ENCODE measurements at places on chromosomes 2 and 18.

DNA sequence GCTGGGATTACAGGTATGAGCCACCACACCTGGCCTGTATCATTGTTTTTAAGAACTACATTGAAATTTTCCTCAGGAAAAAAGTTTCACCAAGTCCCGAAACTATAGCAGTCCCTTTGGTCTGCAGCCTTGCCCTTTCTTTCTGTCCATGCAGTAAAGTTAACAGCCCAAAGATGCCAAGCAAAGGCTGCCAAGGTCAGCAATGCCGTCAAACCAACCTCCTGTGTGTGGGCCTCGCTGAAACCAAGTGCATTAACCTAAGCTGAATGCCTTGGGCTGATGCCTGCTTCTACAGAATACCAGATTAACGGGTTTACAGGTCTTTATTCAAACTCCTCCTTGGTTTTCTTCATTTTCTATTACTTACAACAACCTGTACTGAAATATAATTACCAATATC lies 73.1 kb downstream of the EIF5B start:
- DNase-seq, result no peak

DNA sequence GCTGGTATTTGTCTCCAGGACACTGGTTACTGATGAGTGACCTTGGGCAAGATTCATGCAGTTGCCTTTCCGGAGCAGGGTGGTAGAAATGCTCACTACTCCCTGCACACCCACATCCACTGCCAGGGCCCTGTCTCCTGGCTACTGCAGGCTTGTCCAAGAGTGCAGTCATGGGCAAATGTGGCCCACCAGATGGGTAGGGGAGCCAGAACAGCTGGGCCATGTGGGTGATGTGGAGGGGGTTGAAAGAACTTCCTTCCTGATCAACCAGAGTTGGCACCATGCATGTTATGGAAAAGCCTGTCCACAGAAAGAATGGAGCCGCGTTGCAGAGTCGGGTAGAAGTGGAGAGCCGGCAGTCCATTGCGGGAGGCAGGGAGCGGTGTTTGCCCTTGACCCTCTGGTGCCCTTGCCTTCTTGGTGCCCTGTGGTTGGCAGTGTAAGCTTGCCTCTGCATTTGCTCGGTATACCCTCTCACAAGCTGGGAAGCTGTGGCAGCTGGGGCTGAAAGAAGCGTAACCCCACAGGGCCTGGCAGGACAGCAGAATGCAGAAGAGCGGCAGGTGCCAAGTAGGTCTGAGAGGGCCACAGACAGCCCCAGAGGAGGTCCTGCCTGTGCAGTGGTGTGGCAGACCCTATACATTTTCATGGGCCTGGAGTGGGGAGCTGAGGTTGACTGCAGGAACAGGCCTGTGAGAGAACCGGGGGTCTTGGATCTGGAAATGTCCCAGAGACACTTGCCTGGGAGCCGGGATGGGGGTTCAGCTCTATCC lies 253.2 kb downstream of the TFCP2L1 start:
- no peak for DNase-seq

- DNase-seq, result no peak
Observed at GRCh38 chr18:59932401-59932800, 32.6 kb downstream of the PMAIP1 start.

DNA sequence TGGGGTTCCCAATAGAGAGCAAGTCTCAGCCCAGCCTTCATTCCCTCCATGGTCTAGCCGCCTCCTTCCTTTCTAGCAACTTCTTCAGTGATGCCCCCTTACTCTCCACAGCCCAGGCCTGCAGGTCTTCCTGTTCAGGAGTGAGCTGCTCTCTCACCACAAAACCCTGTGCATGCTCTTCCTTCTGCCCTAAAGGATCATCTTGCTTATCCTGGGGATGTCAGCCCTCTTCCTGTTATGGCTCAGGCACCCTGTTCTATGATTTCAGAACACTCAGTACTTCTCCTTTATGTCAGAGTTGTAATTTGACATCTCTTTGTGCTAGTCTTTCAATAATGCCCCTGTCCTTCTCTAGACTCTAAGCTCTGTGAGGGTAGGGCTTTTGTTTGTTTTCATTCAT lies 19.4 kb downstream of the TMEM178A start:
- DNase-seq, result peak; percentile 82

GRCh38 chr2:147689220-147689909 lies 155.5 kb upstream of the ACVR2A start:
- DNase-seq, result peak; percentile 14

DNA sequence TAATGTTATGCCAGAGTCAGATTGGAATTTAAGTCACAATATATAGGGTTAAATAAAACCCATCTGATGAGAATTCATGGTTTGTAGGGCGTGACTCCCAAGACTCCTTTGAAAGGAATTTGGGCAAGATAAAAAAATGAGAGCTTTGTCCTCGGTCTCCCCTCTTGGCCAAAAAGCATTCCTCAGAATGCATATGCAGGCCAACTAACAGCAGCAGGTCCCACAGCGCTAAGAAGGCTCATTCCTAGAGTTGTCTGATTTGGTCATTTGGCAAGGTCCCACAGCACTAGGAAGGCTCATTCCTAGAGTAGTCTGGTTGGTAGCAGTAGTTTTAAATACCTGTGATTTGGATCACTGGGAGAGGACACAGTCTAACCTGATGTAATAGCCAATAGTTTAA lies 106.3 kb upstream of the B3GNT2 start:
- DNase-seq, result no peak

- no peak for DNase-seq
Observed at GRCh38 chr2:55163274-55163721, 68.8 kb downstream of the CLHC1 start.

DNA sequence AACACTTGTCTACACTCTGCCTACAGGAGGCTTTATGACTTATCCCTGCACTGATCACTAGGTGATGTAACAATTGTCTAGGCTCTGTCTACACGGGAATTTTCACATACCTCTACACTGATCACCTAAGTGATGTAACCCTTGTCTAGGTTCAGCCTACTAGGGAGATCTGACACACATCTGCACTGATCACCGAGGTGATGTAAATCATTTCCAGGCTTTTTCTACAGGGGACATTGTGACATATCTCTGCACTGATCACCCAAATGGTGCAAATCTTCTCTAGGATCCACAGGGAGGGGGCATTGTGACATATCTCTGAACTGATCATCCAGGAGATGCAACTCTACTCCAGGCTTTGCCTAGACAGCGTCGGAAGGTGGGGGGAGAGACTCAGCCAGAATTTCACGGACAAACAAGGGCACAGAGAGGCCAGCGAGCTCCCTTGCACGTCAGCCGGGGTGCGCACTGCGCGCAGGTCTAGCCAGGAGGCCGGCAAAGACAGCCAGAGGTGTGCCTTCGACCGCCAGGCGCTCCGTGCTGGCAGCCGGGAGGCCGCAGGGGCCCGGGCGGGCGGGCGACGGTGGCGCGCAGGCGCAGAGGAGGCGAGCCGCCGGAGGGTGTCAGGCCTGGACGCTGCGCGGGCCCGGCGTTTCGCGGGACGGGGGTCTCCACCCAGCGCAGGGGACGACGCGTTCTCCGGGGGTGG lies 46.9 kb upstream of the USP14 start:
- no peak for DNase-seq

GRCh38 chr2:195533771-195534642 lies 123.0 kb upstream of the SLC39A10 start:
- no peak for DNase-seq

GRCh38 chr2:95046371-95047112 lies 21.0 kb downstream of the MAL start:
- DNase-seq, result no peak

DNA sequence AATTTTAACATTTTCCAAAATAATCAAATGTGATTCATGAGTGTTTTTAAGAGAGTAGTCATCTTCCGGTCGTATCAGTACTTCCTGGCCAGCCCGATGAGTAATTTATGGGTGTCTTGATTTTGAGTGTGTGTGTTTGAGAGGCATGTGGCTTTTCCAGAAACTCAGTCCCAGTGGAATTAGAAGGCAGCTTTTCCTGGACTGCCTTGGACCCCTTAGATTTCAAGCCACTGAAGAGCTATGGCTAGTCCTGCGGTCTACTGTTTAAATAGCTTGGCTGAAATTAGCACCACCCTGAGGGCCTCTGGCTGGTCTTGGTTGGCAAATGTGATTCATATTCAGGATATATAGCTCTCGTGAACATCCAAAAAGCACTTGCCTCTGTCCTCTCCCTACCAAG lies 59.4 kb downstream of the HK2 start:
- DNase-seq, result no peak

GRCh38 chr18:13273800-13274199 lies 55.2 kb downstream of the LDLRAD4 start:
- no peak for DNase-seq

GRCh38 chr2:208000701-208001395 lies 24.5 kb downstream of the PLEKHM3 start:
- DNase-seq, result no peak

DNA sequence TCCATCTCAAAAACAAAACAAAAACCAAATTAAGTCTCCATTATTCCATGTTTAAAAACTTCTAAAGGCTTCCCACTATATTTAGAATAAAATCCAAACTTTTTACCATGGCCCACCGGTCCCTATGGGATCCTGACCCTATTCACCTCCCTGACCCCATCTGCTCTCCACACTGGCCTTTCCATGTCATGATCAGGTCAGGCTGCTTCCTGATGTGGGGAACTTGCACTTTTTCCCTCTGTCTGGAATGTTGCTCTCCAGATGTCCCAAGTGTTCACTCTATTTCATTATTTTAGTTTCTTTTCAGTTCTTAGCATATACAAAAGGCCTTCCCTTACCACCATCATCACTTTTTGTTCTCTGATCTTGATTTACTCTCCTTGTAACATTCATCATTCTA lies 7.5 kb upstream of the MTA3 start:
- no peak for DNase-seq

All from GDM1 (cell line).